ENCODE measurements at places on chromosomes 1 and 21.

DNA sequence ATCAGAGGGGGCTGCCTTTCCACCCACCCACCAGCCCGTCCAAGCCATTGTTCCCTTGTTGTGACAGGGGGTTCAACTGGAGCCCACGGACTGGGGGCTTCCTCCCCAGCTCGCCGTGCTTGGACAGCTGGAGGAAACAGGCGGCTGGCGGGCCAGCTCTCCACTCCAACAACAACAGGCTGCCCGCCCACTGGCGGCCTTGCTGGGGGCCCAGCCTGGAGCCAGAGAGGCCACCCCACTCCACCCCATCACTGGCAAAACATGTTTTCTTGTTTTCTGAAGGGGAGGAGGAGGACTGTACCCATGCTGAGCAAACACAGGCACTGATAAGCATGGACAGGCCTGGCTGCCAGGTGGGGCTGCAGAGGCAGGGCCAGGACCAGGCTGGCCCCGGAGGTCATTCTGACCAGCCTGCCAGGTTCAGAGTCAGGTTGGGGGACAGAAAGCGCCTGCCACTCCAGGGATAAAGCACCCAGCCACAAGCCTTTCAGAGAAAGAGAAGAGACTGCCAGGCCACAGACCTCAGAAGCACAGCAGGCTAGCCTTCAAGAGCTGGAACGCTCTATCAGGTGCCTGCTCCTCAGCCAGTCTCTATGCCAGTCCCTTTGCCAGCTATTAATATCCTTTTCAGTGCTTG, 32.8 kb downstream of the GJA4 start:
- no peak for DNase-seq

DNA sequence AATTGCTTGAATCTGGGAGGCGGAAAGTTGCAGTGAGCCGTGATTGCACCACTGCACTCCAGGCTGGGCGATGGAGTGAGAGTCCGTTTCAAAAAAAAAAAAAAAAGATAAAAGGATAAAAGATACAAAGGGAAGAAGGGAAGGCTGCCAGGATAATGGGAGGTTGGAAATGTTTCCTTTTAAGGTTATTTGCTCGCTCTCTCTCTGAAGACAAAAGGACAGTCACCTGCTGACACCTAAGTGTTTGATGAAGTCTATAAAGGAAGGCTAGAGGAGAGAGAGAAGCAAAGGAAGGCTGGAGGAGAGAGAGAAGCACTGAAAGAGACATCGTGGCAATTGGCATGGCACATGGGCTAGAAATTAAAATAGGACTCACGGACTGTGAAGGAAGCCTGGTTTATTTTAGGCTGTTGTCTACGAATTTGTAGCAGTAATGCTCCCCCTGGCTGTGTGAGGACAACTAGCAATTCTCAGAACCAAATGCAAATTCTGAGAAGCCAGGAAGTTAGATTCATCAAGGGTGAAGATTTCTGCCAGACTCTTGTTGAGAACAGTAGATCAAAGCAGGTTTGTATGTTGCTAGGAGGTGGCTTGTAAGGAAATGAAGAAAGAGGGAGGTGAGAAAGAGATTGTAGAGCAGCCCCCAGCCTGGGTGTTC, 154.2 kb downstream of the ZP4 start:
- no peak for DNase-seq

DNA sequence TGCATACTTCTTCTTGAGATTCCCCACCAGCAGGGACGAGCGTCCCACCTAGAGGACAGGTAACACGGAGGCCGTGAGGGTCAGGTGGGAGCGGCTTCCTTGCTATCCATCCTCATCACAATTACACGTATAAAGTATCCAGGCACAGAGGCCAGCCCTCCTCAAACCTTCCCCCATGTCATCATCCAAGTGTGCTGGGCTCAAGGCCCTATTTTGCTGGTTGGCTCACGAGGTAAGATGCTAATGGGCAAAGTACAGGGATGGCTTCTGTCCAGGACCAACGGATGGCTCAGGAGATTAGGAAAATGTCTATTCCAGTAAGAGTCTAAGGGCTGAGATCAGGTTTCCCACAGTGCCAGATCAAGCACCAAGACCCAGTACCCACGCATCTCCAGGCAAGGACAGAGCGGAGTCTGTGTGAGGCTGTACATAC, 11.5 kb upstream of the A3GALT2 start:
- DNase-seq = no peak

- no peak for DNase-seq
Observed at GRCh38 chr1:67564193-67564592, 120.8 kb upstream of the GADD45A start.

GRCh38 chr1:93003981-93004380, 42.7 kb upstream of the DIPK1A start:
- no peak for DNase-seq

DNA sequence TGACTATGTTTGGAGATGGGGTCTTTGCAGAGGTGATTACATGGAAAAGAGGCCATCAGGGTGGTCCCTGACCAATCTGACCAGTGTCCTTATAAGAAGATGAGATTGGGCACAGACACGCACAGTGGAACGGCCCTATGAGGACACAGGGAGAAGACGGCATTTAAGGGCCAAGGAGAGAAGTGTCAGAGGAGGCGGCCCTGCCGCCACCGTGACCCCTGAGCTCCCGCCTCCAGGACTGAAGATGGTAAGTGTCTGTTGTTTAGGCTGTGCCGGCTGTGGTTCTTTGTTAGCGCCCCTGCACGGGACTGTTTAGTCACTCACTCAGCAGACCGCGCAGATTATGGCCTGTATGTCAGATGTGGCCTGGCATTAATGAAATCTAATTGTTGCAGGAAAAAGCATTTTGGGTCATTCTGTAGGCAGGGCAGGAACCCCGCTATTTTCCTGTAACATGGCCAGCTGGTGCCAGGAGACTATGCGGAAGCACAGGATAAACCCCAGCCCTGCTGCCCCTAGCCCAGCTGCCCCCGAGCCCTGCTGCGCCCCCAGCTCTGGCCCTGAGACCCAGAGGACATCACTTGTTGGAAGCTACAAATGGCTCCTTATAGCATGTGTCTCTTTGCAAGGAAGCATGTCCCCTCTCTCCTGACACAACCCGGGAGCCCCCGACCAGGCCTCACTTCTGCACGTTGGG, 53.7 kb upstream of the RIPK4 start:
- no peak for DNase-seq

- DNase-seq = no peak
Observed at GRCh38 chr1:71068325-71069240, 12.3 kb downstream of the ZRANB2 start.

- no peak for DNase-seq
Observed at GRCh38 chr21:37276377-37276776, 9.2 kb upstream of the VPS26C start.

- DNase-seq = no peak
Observed at GRCh38 chr1:15851210-15852035, 3.9 kb downstream of the SPEN start.

GRCh38 chr1:29342351-29342750, 106.0 kb downstream of the PTPRU start:
- no peak for DNase-seq

- DNase-seq = no peak
Observed at GRCh38 chr1:111841189-111841588, 85.5 kb downstream of the DDX20 start.

DNA sequence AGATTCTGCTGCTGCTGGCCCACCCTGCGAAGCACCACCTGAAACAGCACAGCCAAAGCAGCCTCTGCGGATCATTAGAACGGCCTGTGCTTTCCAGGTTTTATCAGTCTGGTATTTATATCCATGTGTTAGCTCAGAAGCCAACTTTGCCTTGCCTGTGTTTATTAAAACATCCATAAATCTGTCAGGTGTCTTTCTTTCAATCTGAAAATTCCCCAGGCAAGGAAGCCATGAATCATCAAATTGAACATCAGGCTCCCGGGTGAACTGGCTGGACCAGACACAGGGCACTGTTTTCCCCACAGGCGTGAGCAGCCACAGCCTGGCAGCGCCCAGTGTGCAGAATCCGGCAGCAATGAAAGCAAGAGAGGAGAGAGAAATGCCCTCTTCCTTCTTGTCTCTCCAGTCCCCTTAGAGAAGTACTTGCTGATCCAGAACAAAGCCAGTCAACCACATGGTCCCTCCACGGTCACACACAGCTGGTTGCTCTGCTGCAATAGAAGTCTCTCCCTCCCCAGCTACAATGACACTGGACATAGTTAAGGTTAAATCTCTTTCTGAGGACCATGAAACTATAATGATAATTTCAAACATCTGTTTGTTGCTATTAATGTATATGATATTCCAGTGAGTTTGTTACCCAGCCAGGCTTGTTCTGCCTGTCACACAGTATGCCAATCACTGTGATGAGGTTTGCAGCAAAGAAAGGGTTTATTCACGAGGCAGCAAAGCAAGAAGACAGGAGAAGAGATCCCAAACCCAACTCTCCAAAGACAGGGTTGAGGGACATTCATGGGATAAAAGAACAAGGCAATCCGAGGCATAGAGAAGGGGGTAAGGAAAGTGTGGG, 212.1 kb upstream of the FMN2 start:
- no peak for DNase-seq

- DNase-seq = no peak
Observed at GRCh38 chr1:85438353-85438752, 26.6 kb downstream of the DDAH1 start.

GRCh38 chr1:116942344-116942743, 32.6 kb downstream of the PTGFRN start:
- DNase-seq = no peak

DNA sequence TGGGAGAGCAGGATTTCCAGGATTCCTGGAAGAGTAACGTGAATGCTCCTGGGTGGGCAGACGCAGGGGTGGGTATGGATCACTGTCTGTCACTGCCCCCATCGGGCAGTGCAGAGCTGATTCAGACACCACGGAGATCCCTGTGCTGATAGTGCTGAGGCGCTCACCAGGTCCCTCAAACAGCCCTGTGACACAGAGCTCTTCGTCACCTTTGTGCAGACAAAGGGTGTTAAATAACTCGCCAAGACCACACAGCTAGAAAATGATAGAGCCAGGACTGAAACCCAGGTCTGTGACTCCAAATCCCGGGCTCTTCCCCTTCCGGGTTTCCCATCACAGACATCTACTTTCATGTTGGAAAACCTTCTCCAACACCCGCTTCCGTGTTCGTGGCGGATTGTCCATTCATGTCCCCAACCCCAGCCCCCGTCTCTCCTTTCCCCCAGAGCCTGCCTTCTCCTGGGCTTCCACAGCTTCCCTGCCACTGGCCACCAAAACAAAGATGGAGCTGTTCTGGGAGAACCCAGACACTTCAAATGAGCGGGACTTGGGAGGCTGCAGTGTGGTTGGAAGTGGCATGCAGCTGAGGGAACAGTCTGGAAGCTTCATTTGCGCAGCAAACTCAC, 2.6 kb downstream of the EFHD2 start:
- DNase-seq = peak; percentile 80

DNA sequence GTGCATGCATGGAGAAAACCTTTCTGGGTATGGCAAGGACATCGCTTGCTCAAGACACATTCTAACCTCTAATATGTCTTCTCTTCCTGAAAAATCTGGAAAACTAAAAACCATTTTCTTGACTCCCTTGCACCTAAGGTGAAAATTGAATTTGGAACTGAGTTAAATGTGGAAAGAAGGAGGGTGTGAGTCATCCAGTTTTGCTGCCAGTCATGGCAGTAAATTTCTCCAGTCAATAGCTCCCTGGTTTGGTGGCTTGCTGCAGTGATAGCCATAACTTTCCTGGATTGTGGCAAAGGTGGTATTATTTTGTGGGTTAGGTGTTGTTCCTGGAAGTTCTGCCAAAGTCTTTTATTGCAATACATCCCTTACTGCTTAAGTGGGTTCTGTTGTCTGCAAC, 2.5 kb downstream of the ZCCHC17 start:
- DNase-seq = no peak

DNA sequence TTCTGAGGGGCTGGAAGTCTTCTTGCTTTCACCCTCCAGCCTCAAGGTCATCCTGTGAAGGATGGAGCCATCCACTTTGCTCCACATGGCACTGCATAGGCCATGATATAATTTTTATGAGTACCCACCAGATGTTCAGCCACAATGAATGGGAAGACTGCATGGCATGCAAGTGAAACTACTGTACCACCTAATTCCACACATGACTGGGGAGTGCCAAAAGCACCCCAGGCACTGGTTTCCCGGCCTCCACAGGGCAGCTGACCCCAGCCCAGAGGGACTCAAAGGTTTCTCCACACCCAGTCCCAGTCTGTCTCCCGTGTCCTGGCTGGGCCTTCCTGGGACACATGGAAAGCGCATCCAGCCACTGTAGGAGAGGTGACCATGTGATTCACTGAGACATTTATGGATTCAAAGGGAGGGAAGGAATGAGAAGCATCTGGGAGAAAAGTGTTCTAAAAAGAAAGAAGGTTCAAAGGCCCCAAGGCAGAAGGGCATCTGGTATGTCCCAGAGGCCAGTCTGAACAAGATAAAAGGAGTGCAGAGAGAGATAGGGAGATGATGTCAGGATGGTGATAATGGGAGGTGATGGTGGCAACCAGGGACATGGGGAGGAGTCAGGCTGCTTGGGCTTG, 12.1 kb downstream of the RHOU start:
- DNase-seq = no peak

DNA sequence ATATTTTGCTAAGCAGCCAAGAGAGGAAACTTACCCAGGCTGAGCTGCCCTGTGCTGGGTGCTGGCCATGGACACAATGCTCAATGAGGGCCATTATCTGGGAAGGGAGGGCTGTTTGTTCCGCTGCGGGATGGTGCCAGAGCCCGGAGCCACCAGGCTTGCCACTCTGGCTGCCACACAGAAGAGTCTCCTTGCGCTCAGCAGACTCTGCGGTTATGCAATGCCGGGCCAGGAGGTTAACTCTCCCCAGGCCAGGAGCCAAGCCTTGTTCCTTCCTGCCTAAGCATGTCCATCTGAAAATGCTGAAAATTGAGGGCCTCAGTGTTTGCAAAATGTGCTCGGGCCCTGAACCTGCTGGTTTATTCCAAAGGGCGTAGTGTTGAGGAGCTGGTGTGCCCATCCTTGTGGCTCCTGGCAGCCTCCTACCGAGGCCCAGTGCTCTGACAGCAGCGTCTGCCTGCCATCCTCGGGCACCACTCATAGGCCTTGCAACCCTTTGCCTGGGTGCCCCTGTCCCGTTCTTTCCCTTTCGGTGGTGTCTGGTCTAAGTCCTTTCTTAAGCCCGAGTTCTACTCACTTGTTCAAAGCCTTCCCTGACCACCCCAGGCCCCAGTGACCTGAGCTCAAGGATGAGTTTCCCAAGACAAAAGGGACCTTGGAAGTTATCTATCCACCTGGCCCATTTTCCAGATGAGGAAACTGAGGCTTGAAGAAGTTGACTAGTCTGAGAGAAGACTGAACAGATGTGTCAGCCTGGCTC, 133.8 kb upstream of the EDN2 start:
- DNase-seq = peak; percentile 39

- DNase-seq = no peak
Observed at GRCh38 chr1:25773441-25774125, 26.4 kb upstream of the SELENON start.

- DNase-seq = no peak
Observed at GRCh38 chr21:25936776-25937175, 202.0 kb downstream of the GABPA start.

- DNase-seq = no peak
Observed at GRCh38 chr21:41993744-41994143, 16.4 kb downstream of the ZBTB21 start.

DNA sequence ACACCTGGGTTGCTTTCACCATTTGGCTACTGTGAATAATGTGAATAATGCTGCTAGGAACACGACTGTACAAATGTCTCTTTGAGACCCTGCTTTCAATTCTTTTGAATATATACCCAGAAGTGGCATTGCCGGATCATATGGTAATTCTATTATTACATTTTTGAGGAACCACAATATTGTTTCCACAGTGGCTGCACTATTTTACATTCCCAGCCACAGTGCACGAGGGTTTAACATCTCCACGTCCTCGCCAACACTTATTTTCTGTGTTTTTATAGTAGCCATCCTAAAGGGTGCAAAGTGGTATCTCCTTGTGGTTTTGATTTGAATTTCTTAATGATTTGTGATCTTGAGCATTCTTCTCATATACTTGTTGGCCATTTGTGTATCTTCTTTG, 15.7 kb downstream of the FHAD1 start:
- no peak for DNase-seq

GRCh38 chr1:163273766-163274441, 47.9 kb upstream of the NUF2 start:
- no peak for DNase-seq
